Breast epithelium (tissue), 4 donors: ENCODE measurements at places on chromosomes 6 and 20.

GRCh38 chr6:141252828-141253608, 879.7 kb upstream of the GJE1 start:
- H3K36me3 ChIP-seq: no peaks in the 10 kb centered on the region
- H3K27ac ChIP-seq: peak overlapping the region; percentile 19
- DNase-seq: no peak
- H3K4me3 ChIP-seq: peak overlapping the region; percentile 2
- no peaks in the 10 kb centered on the region for H3K27me3 ChIP-seq
- H3K4me1 ChIP-seq: no peaks in the 10 kb centered on the region

DNA sequence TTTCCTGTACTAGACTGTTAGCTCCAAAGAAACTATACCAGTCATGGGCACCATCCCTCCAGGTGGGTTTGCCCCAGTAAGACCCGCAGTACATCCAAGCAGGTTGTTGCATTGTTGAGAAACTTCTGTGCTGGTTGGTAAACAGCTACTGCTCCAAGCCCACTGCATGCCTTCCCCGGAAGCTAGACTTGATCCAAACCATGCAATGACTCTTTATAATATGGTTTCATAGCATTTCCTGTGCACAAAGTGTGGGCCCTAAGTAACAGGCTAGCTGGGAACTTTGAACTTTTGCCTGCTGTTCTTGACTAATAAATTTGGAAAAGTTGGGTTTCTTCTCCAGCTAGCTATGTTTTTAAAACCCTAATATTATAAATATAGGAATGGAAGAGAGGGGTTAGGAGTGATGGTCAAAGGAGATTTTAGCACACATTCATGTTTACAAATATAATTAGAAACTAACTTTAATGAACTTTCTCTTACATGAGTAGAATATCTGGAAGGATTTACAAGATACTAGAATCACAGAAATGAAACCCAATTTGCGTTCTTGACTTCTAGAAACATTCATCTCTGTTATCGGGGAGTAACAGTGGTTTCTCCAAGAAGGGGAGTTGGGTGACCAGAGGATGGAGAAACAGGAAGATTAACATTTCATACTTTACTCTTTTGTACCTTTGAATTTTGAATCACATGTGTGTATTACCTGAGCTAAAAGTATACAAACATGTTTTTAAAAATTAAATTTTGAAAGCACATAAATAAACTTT, 51.7 kb downstream of the GFOD1 start:
- H3K27me3 ChIP-seq: no peaks in the 10 kb centered on the region
- no peaks in the 10 kb centered on the region for H3K4me1 ChIP-seq
- H3K4me3 ChIP-seq: no peak overlapping the region
- no peak overlapping the region for H3K27ac ChIP-seq
- DNase-seq: no peak

- H3K4me1 ChIP-seq: no peaks in the 10 kb centered on the region
- H3K36me3 ChIP-seq: peaks cover 15% of the 10 kb centered on the region
- no peak overlapping the region for H3K4me3 ChIP-seq
- no peaks in the 10 kb centered on the region for H3K27me3 ChIP-seq
- no peak for DNase-seq
- no peak overlapping the region for H3K27ac ChIP-seq
Measured at GRCh38 chr20:38427655-38428023, 7.5 kb downstream of the SNHG17 start.

DNA sequence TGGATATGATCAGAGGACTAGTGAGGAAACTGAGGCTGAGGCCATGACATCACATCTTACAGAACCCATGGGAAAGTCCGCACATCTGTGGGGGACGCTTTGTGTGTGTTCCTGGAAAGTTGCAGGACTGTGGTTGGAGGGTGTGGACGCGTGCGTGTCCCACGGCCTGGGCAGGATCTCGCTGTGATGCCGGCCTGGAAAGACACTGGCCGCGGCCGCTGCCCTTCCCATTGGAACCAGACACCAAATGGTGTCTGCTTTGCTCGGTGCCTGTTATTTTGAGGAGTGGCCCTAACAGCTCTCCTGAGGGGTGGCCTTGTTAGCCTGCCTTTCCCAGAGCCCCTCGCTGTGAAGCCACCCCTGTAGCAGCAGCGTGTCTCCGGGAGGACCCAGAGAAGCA, 41.1 kb downstream of the DLL1 start:
- H3K36me3 ChIP-seq: no peaks in the 10 kb centered on the region
- no peak overlapping the region for H3K4me3 ChIP-seq
- H3K27ac ChIP-seq: no peak overlapping the region
- no peaks in the 10 kb centered on the region for H3K4me1 ChIP-seq

DNA sequence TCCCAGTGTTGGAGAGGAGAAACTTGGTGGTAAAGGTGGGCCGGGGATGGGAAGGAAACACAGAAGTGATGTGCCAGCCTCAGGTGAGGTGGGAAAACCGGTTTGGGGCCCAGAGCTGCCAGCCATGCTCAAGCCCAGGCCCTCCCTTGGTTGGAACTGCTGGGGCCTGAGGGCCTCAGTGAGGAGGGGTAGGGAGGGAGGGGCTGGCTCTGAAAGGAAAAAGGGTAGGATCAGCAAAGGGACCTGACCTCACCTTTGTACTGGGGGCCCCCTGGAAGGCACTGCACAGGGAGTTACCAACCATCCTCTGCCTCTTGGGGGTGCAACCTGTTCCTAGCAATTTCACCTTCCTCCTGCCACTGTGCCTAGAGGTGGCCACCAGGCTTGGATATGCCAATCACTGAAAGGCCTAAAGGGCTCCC, 1.8 kb upstream of the SPEF1 start:
- H3K27ac ChIP-seq: peak overlapping the region; percentile 82
- peak; percentile 77 for DNase-seq
- no peaks in the 10 kb centered on the region for H3K36me3 ChIP-seq
- H3K4me1 ChIP-seq: peaks cover 31% of the 10 kb centered on the region
- H3K27me3 ChIP-seq: no peaks in the 10 kb centered on the region

DNA sequence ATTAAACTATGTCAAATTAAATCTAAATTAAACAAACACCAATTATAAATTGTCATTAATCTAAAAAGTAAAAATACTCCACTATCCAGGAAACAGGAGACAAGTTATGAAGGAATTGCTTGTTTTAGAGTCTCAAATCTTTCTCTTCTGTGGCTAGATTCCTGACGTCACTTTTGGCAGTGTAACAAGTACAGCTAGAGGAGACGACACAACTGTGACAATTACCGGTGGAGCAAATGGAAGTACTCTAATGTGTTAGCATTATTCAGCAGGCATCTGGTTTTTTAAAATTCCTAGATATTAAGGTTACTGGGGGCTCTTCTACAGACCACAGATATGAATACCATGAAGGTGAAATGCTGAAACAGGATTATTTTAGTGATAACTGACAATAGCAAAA, 1042.7 kb downstream of the EPHA7 start:
- DNase-seq: no peak
- no peaks in the 10 kb centered on the region for H3K36me3 ChIP-seq
- no peaks in the 10 kb centered on the region for H3K4me1 ChIP-seq
- H3K4me3 ChIP-seq: no peak overlapping the region
- no peaks in the 10 kb centered on the region for H3K27me3 ChIP-seq
- no peak overlapping the region for H3K27ac ChIP-seq

DNA sequence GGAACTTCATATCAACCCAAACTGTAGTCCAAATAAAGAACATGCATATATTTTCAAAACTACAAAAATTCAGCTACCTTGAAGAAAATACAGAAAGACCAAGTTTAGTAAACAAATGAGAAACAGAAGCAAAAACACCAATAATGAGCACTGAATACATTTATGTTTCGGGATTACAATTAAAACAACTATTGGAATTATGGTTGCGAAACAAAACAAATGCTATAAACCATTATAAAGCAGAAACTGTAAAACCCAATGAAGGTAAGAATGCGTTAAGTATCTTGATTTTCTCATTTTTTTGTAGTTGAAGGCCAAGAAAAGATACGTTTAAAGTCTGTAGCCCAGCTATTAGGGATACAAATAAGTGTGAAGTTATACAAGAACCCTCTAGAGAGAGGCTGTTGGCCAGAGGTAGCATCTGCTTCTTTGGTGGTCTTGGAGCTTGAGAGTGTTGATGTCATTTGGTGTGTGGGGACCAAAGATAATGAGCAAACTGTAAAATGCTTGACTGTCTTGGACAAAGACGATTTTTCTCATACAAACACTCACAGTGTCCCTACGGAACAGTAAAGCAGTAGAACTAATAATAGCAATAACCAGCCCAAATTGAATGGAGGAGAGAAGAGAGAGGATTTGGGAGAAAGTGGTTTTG, 111.5 kb downstream of the PRND start:
- no peaks in the 10 kb centered on the region for H3K4me1 ChIP-seq
- H3K4me3 ChIP-seq: no peak overlapping the region
- no peak for DNase-seq
- no peaks in the 10 kb centered on the region for H3K27me3 ChIP-seq

DNA sequence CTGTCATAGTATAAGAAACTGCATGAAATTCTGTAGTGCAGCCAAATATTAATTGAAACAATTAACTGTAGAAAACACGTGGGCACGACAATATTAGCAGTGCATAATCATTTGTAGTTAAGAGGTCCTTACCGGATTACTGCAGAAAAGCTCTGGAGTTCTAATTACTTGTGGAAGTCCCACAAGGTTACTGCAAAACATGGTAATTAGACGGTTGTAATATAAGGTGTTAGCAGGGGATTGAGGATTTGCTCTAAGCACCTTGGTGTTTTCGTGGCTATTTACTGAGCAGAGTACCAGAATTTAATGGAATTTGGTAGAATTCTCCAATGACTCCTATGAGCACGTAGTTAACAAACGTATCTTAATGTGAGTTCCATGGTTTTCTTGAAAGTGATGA, 473.6 kb upstream of the AGPAT4 start:
- H3K4me3 ChIP-seq: no peak overlapping the region
- H3K4me1 ChIP-seq: no peaks in the 10 kb centered on the region
- no peak for DNase-seq
- H3K36me3 ChIP-seq: no peaks in the 10 kb centered on the region
- no peaks in the 10 kb centered on the region for H3K27me3 ChIP-seq
- no peak overlapping the region for H3K27ac ChIP-seq

GRCh38 chr6:45371924-45372573, 5.7 kb downstream of the SUPT3H start:
- no peak overlapping the region for H3K27ac ChIP-seq
- no peaks in the 10 kb centered on the region for H3K4me1 ChIP-seq
- H3K4me3 ChIP-seq: no peak overlapping the region
- no peaks in the 10 kb centered on the region for H3K36me3 ChIP-seq
- no peak for DNase-seq

DNA sequence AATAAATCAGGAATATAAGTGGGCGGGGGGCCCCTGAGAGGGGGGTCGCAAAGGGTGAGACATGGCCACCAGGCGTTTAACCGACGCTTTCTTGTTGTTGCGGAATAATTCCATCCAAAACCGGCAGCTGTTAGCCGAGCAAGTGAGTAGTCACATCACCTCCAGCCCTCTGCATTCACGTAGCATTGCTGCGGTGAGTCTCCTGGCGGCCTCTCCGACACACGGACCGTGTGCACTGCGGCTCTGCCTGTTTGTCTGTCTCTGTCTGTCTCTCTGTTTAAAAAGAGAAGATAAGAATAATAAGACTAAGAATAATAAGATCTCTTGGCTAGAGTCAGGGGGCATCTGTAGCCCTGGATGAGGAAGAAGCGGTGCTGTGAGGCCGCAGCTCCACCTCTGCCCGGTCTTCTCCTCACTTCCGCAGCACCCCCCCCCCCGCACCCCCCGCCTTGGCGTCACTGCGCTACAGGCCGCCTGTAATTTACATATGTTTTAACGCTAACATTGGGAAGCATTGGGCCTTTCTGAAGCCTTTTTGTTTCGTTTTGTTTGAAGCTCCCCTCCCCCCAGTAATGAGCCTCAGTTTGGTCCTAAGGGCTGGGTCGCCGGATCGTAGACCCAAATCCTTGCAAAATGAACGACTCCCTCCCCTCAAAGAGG, 993 bp downstream of the STX16 start:
- no peak for DNase-seq
- no peaks in the 10 kb centered on the region for H3K27me3 ChIP-seq

- no peaks in the 10 kb centered on the region for H3K4me1 ChIP-seq
- DNase-seq: no peak
- H3K4me3 ChIP-seq: no peak overlapping the region
- H3K36me3 ChIP-seq: no peaks in the 10 kb centered on the region
Measured at GRCh38 chr6:39029156-39030011, 19.2 kb upstream of the GLP1R start.

- no peaks in the 10 kb centered on the region for H3K36me3 ChIP-seq
- peak overlapping the region; percentile 73 for H3K4me3 ChIP-seq
- H3K27ac ChIP-seq: peak overlapping the region; percentile 97
- no peak for DNase-seq
- H3K27me3 ChIP-seq: no peaks in the 10 kb centered on the region
Measured at GRCh38 chr6:109095835-109096084, 453 bp downstream of the CEP57L1 start.

DNA sequence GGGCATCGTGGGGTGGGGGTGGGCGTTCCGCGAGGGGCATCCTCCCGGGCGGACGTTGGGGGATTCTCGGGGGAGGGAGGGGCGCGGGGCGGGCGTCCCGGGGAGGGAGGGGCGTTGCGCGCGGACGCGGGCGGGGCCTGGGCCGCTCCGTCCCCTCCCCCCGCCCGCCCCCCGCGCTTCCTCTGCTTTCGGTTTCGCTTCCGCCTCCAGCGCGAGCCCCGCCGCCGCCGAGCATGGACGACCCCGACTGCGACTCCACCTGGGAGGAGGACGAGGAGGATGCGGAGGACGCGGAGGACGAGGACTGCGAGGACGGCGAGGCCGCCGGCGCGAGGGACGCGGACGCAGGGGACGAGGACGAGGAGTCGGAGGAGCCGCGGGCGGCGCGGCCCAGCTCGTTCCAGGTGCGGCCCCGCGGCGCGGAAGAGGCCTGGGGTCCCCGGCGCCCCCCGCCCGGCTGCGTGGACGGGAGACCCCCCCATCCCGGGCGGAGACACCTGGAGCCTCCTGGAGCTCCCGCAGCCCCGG, at the start of gene OGFR:
TSS of gene OGFR (plus strand) at position 209 of the 528 bp plus-strand sequence. CDS start at position 234, 25 bp downstream.
- H3K27ac ChIP-seq: peak within 1 kb of the TSS; percentile 86
- no peak for DNase-seq
- no peaks in the 10 kb centered on the region for H3K27me3 ChIP-seq

GRCh38 chr6:44504301-44504791, 116.8 kb downstream of the CDC5L start:
- no peak overlapping the region for H3K4me3 ChIP-seq
- no peak for DNase-seq
- no peaks in the 10 kb centered on the region for H3K4me1 ChIP-seq
- no peaks in the 10 kb centered on the region for H3K36me3 ChIP-seq
- H3K27ac ChIP-seq: no peak overlapping the region

GRCh38 chr20:58277578-58278472, 31.7 kb upstream of the RAB22A start:
- H3K4me1 ChIP-seq: no peaks in the 10 kb centered on the region
- no peaks in the 10 kb centered on the region for H3K27me3 ChIP-seq
- no peaks in the 10 kb centered on the region for H3K36me3 ChIP-seq
- no peak overlapping the region for H3K4me3 ChIP-seq
- no peak overlapping the region for H3K27ac ChIP-seq
- DNase-seq: no peak

- no peaks in the 10 kb centered on the region for H3K36me3 ChIP-seq
- H3K4me3 ChIP-seq: no peak overlapping the region
- no peaks in the 10 kb centered on the region for H3K4me1 ChIP-seq
- H3K27ac ChIP-seq: no peak overlapping the region
- peaks cover 13% of the 10 kb centered on the region for H3K27me3 ChIP-seq
Measured at GRCh38 chr6:33113755-33114154, 38.0 kb downstream of the HLA-DPB1 start.
